ENCODE measurements at places on chromosomes 6 and 20. TPM values are rescaled to one million over a fixed set of nuclear protein-coding genes. Genes with fewer than 3 reads are reported as not detected.

TGM3 gene
- total RNA-seq, result not detected

GRCh38 chr20:18835466-18836256 is 22.1 kb downstream of the SCP2D1 start:
- H3K4me3 ChIP-seq, result no peak overlapping the region
- no peak overlapping the region for H3K27ac ChIP-seq
- no peaks in the 10 kb centered on the region for H3K36me3 ChIP-seq
- DNase-seq, result no peak

- peaks cover 47% of the 10 kb centered on the region for H3K27me3 ChIP-seq
- peak overlapping the region; percentile 56 for H3K4me3 ChIP-seq
- peak overlapping the region; percentile 34 for H3K27ac ChIP-seq
- H3K36me3 ChIP-seq, result no peaks in the 10 kb centered on the region
- DNase-seq, result no peak
- H3K4me1 ChIP-seq, result peaks cover 54% of the 10 kb centered on the region
Observed at GRCh38 chr20:49568278-49569151, 578 bp upstream of the PTGIS start.

DNA sequence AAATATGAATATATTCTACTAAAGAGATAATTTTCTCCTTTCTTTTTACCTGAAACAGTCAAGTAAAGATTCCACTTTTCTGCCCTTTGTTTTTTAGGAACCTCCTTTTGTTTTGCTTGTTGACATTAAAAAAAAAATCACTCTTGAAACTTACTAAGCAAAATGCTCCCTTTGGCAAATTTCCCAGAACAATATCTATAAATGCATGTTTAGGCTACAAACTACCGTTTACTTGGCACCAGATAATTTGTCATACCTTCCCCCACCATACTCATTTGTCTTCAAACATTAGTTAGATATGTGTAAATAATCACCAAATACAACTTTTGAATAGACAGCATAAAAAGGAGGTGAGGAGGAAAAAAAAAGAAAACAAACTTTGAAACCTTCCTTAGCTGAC is 604.7 kb downstream of the RFPL4B start:
- H3K4me1 ChIP-seq, result no peaks in the 10 kb centered on the region
- H3K36me3 ChIP-seq, result no peaks in the 10 kb centered on the region
- H3K27ac ChIP-seq, result no peak overlapping the region
- no peak for DNase-seq

EYA4 gene
- total RNA-seq, result 1.1 TPM

- H3K36me3 ChIP-seq, result peaks cover 14% of the 10 kb centered on the region
- no peak for DNase-seq
- H3K4me3 ChIP-seq, result no peak overlapping the region
- no peaks in the 10 kb centered on the region for H3K27me3 ChIP-seq
- no peak overlapping the region for H3K27ac ChIP-seq
- peaks cover 75% of the 10 kb centered on the region for H3K4me1 ChIP-seq
Observed at GRCh38 chr6:41551086-41551700, 5.0 kb downstream of the FOXP4 start.

GRCh38 chr20:11718474-11719094 is 199.1 kb upstream of the BTBD3 start:
- no peak overlapping the region for H3K27ac ChIP-seq
- H3K27me3 ChIP-seq, result no peaks in the 10 kb centered on the region
- H3K36me3 ChIP-seq, result no peaks in the 10 kb centered on the region
- H3K4me1 ChIP-seq, result no peaks in the 10 kb centered on the region
- no peak overlapping the region for H3K4me3 ChIP-seq
- no peak for DNase-seq

APCDD1L gene
- 0.21 TPM for total RNA-seq

DNA sequence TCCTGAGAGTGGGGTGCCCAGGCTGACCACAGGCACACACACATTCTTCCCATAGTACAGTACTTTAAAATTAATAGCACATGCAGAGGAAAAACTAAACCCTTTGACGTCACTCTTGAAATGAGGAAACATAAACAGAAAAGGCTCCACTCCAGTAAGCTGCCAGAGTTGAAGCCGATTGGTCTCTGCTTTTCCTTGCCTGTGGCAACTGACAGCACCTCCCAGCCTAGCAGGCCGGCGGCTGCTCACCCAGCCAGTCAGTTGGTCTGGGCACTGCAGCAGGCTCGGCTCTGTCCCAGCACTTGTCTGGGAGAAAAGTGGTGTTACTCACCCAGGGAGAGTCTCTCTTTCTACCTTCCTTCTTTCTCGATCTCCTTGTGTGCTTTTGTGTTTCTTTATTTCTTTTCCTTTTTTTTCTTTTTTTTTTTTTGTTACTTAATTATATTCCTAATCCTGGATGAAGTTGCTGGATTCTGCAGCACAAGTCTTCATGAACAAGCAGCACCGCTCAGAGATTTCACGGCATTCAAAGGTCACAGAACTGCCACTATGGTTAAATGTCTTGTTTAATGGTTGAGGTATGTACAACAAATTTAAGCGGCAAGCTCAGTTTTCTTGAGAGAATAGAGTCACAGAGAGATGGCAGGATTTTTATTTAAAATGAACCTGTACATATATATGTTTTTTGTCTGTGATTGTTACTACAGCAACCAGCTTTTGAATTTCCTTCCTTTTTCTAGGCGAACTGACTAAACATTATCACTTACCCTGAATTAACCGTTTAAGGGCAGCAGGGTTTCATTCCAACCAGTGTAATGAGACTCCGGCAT is at the start of gene PDE7B:
Gene PDE7B, plus strand, starts transcription at position 260 of the 830 bp plus-strand sequence.
- no peaks in the 10 kb centered on the region for H3K27me3 ChIP-seq
- H3K36me3 ChIP-seq, result no peaks in the 10 kb centered on the region
- DNase-seq, result peak; percentile 74

- H3K27me3 ChIP-seq, result no peaks in the 10 kb centered on the region
- DNase-seq, result no peak
- H3K4me3 ChIP-seq, result no peak overlapping the region
- no peaks in the 10 kb centered on the region for H3K36me3 ChIP-seq
- no peak overlapping the region for H3K27ac ChIP-seq
Observed at GRCh38 chr20:11332381-11332780, 585.3 kb upstream of the BTBD3 start.

GRCh38 chr20:32456869-32457478 is 98.8 kb downstream of the ASXL1 start:
- DNase-seq, result no peak
- peak overlapping the region; percentile 37 for H3K27ac ChIP-seq
- peak overlapping the region; percentile 58 for H3K4me3 ChIP-seq
- peaks cover 27% of the 10 kb centered on the region for H3K4me1 ChIP-seq
- peaks cover 49% of the 10 kb centered on the region for H3K36me3 ChIP-seq

DNA sequence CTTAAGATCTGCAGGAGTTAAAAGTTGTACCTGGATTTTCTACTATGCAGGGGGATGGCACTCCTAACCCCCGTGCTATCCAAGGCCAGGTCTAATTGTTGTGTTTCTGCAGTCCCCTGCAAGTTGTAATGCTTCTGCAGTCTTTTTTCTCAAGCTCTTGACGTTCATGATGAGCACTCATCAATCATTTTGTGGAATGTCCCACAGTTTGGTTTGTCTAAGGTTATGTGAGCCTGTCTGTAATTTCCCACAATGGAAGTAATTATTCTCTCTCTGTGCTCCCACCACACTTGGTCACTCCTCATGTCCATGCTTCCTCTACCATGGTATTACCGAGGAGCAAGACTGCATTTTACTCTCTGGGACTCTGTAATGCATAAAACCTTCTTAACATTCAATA is 107.6 kb upstream of the SSTR4 start:
- H3K27ac ChIP-seq, result no peak overlapping the region
- no peak overlapping the region for H3K4me3 ChIP-seq
- H3K4me1 ChIP-seq, result no peaks in the 10 kb centered on the region
- H3K36me3 ChIP-seq, result no peaks in the 10 kb centered on the region
- H3K27me3 ChIP-seq, result no peaks in the 10 kb centered on the region

- peaks cover 3% of the 10 kb centered on the region for H3K4me1 ChIP-seq
- no peak overlapping the region for H3K27ac ChIP-seq
- no peak overlapping the region for H3K4me3 ChIP-seq
- no peaks in the 10 kb centered on the region for H3K27me3 ChIP-seq
- no peaks in the 10 kb centered on the region for H3K36me3 ChIP-seq
Observed at GRCh38 chr6:37684801-37685200, 12.9 kb downstream of the MDGA1 start.

MAFB gene
- total RNA-seq, result 58.3 TPM

GRCh38 chr20:1164871-1165270 is 19.9 kb downstream of the TMEM74B start:
- H3K36me3 ChIP-seq, result no peaks in the 10 kb centered on the region
- no peak overlapping the region for H3K27ac ChIP-seq
- H3K4me3 ChIP-seq, result no peak overlapping the region
- no peak for DNase-seq

DNA sequence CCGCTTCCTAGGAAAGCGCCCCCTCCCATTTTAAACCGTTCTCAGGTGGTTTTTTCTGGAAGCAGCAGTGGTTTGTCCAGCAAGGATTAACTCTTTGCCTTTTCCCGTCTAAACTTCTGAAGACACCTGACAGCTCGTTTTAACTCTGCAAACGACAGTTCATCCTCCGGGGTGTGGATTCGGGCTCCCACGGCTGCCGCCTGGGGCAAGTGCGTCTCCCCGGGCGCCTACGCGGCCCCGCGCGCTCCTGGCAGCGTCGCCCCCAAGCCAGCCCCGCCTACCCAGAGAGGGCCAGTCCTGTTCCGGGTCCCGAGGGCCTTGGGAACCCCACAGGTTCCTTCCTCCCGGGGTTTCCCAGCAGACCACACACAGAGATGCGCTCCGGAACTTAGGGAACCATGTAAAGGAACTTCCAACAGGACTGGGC is 54.4 kb downstream of the PRR18 start:
- no peaks in the 10 kb centered on the region for H3K27me3 ChIP-seq
- no peaks in the 10 kb centered on the region for H3K4me1 ChIP-seq
- H3K4me3 ChIP-seq, result peak overlapping the region; percentile 46
- H3K36me3 ChIP-seq, result no peaks in the 10 kb centered on the region

SPINT4 gene
- total RNA-seq, result not detected

HLA-DRB1 gene
- 40.2 TPM for total RNA-seq

DNA sequence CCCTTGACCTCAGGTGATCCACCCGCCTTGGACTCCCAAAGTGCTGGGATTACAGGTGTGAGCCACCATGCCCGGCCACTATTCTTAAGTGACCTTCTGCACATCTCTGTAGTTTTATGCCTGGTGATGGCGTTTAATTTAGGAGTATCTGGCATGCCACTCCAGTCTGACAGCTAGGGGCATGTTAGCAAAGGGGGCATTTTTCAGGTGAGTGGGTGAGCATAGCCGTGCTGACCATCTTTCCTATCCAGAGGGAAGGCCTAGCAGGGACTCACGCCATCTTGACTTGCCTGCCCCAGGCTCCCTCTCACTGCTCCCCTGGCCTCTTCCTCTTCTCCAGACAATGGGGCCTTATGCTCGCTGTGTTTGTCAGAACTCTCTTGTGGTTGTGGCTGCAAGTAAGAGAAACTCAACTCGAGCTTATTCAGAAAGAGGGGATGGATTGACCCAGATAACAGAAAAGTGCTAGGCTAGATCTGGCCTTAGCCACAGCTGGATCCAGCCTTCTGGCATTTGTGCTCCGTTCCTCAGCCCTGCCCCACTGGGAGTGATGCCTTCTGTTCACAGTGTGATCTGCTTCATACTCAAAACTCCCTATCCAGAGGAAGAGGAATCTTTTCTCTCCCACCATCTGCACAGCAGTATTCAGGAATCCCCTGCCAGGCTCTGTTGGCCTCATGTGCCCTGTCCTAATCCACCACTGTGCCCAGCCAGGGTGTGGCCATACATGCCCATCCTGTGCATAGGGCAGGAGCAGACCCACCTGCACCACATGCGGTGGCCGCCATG is 174.5 kb upstream of the AKAP12 start:
- peaks cover 92% of the 10 kb centered on the region for H3K4me1 ChIP-seq
- H3K27me3 ChIP-seq, result no peaks in the 10 kb centered on the region
- H3K36me3 ChIP-seq, result no peaks in the 10 kb centered on the region
- no peak for DNase-seq

PCSK2 gene
- total RNA-seq, result 2.2 TPM

NRN1 gene
- 39.0 TPM for total RNA-seq

- no peak overlapping the region for H3K27ac ChIP-seq
- no peak overlapping the region for H3K4me3 ChIP-seq
- H3K4me1 ChIP-seq, result no peaks in the 10 kb centered on the region
- H3K27me3 ChIP-seq, result no peaks in the 10 kb centered on the region
- DNase-seq, result no peak
- no peaks in the 10 kb centered on the region for H3K36me3 ChIP-seq
Observed at GRCh38 chr20:49999329-49999728, 16.5 kb downstream of the SNAI1 start.

DNA sequence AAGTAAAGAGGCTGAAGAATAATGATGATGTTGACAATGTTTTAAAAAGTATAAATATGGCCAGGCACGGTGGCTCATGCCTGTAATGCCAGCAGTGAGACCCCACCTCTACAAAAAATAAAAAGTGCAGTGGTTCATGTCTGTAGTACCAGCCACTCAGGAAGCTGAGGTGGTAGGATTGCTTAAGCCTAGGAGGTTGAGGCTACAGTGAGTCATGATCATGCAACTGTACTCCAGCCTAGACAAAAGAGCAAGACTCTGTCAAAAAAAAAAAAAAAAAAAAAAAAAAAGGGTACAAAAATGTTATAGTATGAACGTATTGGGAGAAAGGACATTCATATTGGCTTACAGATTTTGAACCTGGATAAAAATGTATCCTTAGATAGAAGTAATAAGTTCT is 543.1 kb upstream of the IRAK1BP1 start:
- no peak for DNase-seq
- H3K27ac ChIP-seq, result no peak overlapping the region
- no peak overlapping the region for H3K4me3 ChIP-seq
- H3K4me1 ChIP-seq, result no peaks in the 10 kb centered on the region
- H3K27me3 ChIP-seq, result no peaks in the 10 kb centered on the region

DNA sequence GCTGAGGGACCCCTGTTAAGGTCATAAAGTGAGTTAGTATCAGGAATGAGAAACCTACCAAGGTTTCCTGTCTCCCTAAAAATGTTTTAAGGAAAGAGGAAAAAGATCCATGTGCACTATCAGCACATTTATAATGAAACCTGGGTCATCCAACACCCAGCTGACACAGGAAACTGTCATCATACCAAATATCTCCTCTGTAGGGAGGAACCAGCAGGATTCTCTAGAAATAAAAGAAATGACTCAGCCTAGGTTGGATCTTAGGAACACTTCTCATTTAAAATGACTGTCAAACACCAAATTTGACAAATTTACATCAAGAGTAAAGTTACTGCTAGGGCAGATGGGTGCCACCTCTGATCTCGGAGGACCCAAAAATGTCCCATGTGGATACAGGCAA is 21.7 kb downstream of the GFOD1 start:
- H3K4me3 ChIP-seq, result no peak overlapping the region
- H3K27ac ChIP-seq, result no peak overlapping the region
- no peaks in the 10 kb centered on the region for H3K36me3 ChIP-seq

NRM gene
- 6.7 TPM for total RNA-seq
